HCT116 (cell line): ENCODE measurements at places on chromosomes 4 and X. TPM values are rescaled to one million over a fixed set of nuclear protein-coding genes. Genes with fewer than 3 reads are reported as not detected.

GRCh38 chr4:13470379-13470778 lies 13.8 kb downstream of the RAB28 start:
- no peaks in the 10 kb centered on the region for H3K4me1 ChIP-seq
- no peak overlapping the region for H3K27ac ChIP-seq
- no peak for DNase-seq
- H3K4me3 ChIP-seq, result no peak overlapping the region
- no peaks in the 10 kb centered on the region for H3K36me3 ChIP-seq

DNA sequence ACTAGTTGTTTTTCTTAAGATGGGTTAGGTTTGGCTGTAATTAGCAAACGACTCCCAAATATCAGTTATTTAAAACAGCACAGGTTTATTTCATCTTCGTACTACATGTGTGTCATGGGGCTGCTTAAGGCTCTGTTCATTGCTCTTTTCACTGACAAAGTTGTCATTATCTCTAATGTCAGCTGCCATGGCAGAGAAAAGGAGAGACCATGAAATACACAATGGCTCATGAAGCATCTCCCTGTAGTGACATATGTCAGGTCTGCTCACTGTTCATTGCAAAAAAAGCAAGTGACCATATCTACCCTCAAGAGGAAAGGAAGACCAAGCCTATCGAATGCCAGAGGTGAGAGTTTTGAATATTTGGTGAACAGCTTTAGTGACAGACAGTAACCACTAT lies 52.2 kb upstream of the PCDH7 start:
- no peak for DNase-seq
- H3K36me3 ChIP-seq, result no peaks in the 10 kb centered on the region
- H3K4me3 ChIP-seq, result no peak overlapping the region
- H3K27ac ChIP-seq, result no peak overlapping the region
- no peaks in the 10 kb centered on the region for H3K27me3 ChIP-seq

DNA sequence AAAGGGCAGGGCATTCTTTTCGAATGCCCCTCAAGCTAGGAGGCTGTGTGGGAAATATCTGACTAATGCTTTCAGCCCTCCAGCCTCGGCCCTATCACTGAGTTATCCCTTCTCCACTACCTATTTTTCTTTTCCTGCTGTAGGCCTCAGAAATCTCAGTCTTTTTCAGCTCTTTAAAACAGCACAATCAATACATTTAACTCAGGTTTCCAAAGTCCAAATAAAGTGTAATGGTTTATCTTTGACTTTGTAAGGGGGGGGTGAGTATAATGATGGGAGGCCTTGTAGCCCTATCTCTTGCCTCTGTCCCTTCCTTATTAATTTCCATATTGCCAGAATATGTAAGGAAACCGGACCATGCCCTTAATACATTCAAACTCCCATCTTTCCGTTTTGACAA lies 1.6 kb upstream of the WNK3 start:
- no peak overlapping the region for H3K27ac ChIP-seq
- H3K36me3 ChIP-seq, result no peaks in the 10 kb centered on the region
- no peak overlapping the region for H3K4me3 ChIP-seq
- no peak for DNase-seq

- no peaks in the 10 kb centered on the region for H3K27me3 ChIP-seq
- no peaks in the 10 kb centered on the region for H3K36me3 ChIP-seq
- H3K4me3 ChIP-seq, result no peak overlapping the region
- H3K4me1 ChIP-seq, result no peaks in the 10 kb centered on the region
- H3K27ac ChIP-seq, result no peak overlapping the region
Measured at GRCh38 chr4:2186133-2186864, 55.6 kb downstream of the HAUS3 start.

- no peaks in the 10 kb centered on the region for H3K36me3 ChIP-seq
- H3K27me3 ChIP-seq, result no peaks in the 10 kb centered on the region
- H3K4me3 ChIP-seq, result peak overlapping the region; percentile 4
- no peak for DNase-seq
- H3K4me1 ChIP-seq, result peaks cover 91% of the 10 kb centered on the region
Measured at GRCh38 chr4:101156619-101157310, 190.6 kb downstream of the PPP3CA start.

GRCh38 chr4:905485-906338 lies 26.4 kb downstream of the GAK start:
- H3K4me1 ChIP-seq, result no peaks in the 10 kb centered on the region
- H3K36me3 ChIP-seq, result no peaks in the 10 kb centered on the region; the same call in 1 of the 2 replicates
- DNase-seq, result no peak
- H3K27me3 ChIP-seq, result no peaks in the 10 kb centered on the region
- peak overlapping the region; percentile 29; the same call in 1 of the 2 replicates for H3K27ac ChIP-seq

GRCh38 chr4:113952452-113953029 lies 26.9 kb downstream of the ARSJ start:
- peak; percentile 64 for DNase-seq
- H3K27ac ChIP-seq, result no peak overlapping the region
- peaks cover under 1% of the 10 kb centered on the region; the same call in 1 of the 2 replicates for H3K4me1 ChIP-seq
- no peaks in the 10 kb centered on the region for H3K27me3 ChIP-seq

DNA sequence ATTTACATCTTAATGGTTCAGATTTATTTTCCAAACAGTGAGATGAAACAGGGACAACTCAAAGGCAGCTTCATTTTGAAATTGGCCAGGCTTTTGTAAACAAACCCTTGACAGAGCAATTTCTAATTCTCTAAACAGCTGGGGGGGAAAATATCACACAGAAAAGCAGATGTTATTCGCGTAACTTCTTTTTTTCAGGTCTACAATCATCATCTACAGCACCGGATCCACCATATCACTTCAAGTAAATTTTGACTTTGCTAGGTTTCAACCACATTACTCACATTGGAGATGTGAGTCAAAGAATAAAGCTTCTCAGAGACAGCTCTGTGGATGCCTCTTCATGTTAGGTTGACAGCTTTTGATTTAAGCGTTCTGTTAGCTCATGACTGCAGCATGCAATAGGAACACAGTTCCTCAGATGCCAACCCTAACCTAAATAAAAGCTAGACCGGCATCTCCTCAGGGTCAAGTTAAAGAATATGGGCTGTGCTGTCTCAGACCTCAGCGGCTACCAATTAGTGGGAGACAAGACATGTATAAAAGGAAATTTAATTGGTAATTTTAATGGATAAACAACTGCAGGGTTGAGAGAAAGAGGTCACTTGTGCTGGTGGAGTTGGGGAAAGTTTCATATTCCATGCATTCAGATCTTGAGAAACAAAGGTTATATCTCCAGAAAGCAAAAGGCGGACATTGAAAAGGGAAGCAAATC lies 26.8 kb downstream of the AMELX start:
- no peak overlapping the region for H3K27ac ChIP-seq
- no peaks in the 10 kb centered on the region for H3K27me3 ChIP-seq
- H3K36me3 ChIP-seq, result no peaks in the 10 kb centered on the region
- no peak overlapping the region for H3K4me3 ChIP-seq
- H3K4me1 ChIP-seq, result no peaks in the 10 kb centered on the region
- no peak for DNase-seq

- no peaks in the 10 kb centered on the region for H3K27me3 ChIP-seq
- H3K4me3 ChIP-seq, result no peak overlapping the region
- no peaks in the 10 kb centered on the region for H3K36me3 ChIP-seq
- H3K4me1 ChIP-seq, result no peaks in the 10 kb centered on the region
Measured at GRCh38 chr4:55675196-55675793, 39.2 kb upstream of the NMU start.

GRCh38 chrX:153970357-153971123 lies 1.1 kb downstream of the HCFC1 start:
- peak overlapping the region; percentile 90 for H3K27ac ChIP-seq
- H3K4me1 ChIP-seq, result peaks cover 12% of the 10 kb centered on the region
- peak overlapping the region; percentile 75 for H3K4me3 ChIP-seq
- H3K36me3 ChIP-seq, result no peaks in the 10 kb centered on the region
- no peaks in the 10 kb centered on the region for H3K27me3 ChIP-seq
- DNase-seq, result no peak

- H3K4me1 ChIP-seq, result no peaks in the 10 kb centered on the region; the same call in 1 of the 2 replicates
- no peak for DNase-seq
- no peak overlapping the region for H3K4me3 ChIP-seq
- no peak overlapping the region for H3K27ac ChIP-seq
- H3K36me3 ChIP-seq, result no peaks in the 10 kb centered on the region
- no peaks in the 10 kb centered on the region for H3K27me3 ChIP-seq
Measured at GRCh38 chrX:13005661-13006473, 31.0 kb downstream of the TMSB4X start.

DNA sequence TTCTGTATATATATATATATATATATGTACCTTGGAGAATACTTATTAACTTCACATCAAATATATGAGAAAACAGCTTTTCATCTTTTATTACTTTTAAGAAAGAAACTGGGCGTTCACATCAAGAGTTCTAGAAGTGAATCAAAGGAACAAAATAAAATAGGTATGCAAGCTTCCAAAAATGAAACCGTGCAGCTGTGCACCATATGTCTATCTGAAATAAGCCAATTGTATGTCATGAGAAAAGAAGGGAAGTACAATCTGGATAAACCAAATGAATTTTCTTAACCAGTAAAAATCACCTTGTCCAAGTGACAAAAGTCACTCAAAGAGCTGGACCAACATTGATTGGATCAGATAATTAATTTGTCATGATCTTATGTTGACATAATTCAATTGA lies 405.4 kb upstream of the TECRL start:
- no peaks in the 10 kb centered on the region for H3K27me3 ChIP-seq
- H3K4me1 ChIP-seq, result no peaks in the 10 kb centered on the region
- no peak overlapping the region for H3K4me3 ChIP-seq
- no peak for DNase-seq

DNA sequence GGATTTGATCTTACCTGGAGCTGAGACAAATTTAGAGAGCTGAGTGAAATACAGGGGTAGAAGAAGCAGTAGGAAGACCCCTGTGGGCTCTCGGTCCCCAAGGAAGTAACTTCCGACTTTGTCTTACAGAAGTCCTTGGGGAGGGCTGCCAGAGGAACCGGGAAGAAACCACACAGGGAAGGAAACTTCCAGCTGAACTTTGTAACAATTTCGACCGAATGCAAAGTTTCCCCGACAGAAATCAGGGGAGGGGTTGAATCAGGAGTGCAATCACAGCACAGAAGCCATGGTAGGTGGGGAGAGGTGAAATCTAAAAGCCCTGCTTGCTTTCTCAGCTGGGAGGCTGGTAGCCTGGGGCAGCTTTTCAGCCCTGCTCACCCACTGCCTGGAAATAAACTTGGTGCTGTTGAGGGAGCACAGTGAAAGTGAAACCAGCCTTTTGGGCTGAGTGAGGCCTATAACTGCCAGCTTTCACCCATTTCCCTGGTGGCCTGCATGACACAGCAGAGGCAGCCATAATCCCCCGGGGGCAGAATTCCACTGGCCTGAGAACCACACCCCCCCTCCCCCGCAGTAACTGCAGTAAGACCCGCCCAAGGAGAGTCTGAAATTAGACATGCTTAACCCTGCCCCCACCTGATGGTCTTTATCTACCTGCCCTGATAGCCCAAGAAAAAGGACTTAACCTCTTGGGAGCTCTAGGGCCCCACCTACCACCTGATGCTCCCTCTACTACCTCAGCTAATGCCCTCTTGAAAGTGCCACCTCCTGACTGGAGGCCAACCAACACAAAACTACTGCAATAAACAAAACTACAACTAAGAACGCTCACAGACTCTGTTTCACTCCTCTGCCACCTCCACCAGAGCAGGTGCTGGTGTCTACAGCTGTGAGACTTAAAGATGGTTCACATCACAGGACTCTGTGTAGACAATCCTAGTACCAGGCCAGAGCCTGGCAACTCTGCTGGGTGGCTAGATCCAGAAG lies 248.2 kb downstream of the PARM1 start:
- H3K36me3 ChIP-seq, result no peaks in the 10 kb centered on the region
- DNase-seq, result no peak
- no peaks in the 10 kb centered on the region for H3K27me3 ChIP-seq
- H3K4me3 ChIP-seq, result no peak overlapping the region
- H3K4me1 ChIP-seq, result peaks cover 12% of the 10 kb centered on the region

DNA sequence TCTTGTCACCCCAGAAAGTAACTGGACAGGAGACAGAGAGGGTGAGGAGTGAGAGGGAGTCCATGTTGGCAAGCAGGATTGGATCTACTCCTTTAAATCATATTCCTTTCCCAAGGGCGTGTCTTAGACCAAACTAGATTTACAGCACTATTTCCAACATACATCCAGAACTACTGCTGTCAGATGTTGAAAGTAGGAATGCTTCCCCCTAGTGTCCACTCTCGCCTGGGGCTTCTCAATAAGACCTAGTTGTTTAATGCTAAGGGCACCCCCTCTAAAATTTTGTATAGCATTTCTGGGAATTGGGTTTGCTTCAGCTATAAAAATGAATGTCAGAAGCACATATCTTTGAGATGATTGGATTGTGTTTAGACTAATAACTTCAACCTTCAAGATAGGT lies 13.3 kb downstream of the OFD1 start:
- H3K4me1 ChIP-seq, result no peaks in the 10 kb centered on the region
- H3K27me3 ChIP-seq, result no peaks in the 10 kb centered on the region
- no peak overlapping the region for H3K4me3 ChIP-seq

DNA sequence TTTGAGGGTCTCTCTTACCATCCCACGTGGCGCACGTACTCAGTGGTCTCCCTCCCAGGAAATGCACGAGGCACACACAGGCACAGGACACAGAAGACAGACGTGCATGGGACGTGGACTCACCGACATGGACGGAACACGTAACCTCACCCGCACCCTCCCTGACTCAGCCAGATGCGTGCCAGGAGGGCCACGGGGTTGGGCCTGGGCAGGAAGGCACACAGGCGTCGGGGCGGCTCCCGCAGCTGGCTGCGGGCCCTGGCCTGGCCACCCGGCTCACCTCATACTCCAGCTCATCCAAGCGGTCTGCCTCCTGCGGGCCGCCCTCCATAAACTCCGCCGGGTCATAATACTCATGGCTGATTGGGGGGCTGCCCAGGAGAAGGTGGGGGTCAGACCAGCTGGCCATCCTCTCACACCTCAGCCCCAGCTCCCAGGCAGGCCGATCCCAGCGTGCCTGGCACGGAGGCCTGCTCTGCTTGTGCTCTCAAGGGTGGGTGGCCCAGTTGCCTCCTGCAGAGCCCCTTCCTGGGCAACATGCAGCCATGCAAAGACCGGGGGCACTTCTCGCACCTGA lies 12.6 kb downstream of the SSR4 start:
- no peaks in the 10 kb centered on the region for H3K27me3 ChIP-seq
- no peak overlapping the region for H3K27ac ChIP-seq
- no peak for DNase-seq
- no peaks in the 10 kb centered on the region for H3K4me1 ChIP-seq
- no peak overlapping the region for H3K4me3 ChIP-seq

- H3K27ac ChIP-seq, result no peak overlapping the region
- H3K4me1 ChIP-seq, result no peaks in the 10 kb centered on the region
- DNase-seq, result no peak
- no peak overlapping the region for H3K4me3 ChIP-seq
Measured at GRCh38 chr4:121209171-121209570, 45.0 kb upstream of the TNIP3 start.

GRCh38 chrX:111661241-111661640 lies 19.7 kb upstream of the ALG13 start:
- H3K4me3 ChIP-seq, result no peak overlapping the region
- H3K4me1 ChIP-seq, result no peaks in the 10 kb centered on the region
- no peaks in the 10 kb centered on the region for H3K36me3 ChIP-seq
- H3K27ac ChIP-seq, result no peak overlapping the region
- no peaks in the 10 kb centered on the region for H3K27me3 ChIP-seq

Gene TRPC5OS
- 0.07 TPM for total RNA-seq

Gene DNAAF6
- not detected for total RNA-seq

Gene LGI2
- total RNA-seq, result not detected

Gene DGAT2L6
- not detected for total RNA-seq

Gene MTM1
- 6.5 TPM for total RNA-seq

Gene PRPS2
- total RNA-seq, result 79.5 TPM

Gene CFAP99
- total RNA-seq, result 0.42 TPM

Gene UGT2A3
- not detected for total RNA-seq
